Esophagus squamous epithelium (tissue), 5 donors: ENCODE measurements at places on chromosomes 13 and 19.

- no peak for DNase-seq
Measured at GRCh38 chr13:75931116-75931515, 295.0 kb downstream of the LMO7 start.

DNA sequence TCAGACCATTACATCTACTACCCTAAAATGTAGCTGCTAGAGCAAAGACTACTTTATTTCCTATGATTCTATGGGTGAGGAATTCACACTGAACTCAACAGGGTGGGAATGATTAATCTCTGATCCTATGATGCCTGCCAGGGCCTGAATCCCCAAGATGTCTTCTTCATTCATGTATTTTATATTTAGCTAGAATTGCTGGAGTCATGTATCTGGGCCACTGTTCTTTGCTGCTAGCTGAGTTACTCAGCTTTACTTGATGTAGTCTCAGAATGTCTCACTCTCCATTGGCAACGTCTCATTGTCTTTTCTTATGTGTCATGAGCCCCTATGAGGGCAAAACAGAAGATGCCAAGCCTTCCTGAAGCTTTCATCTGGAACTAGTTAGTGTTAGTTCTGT lies 21.1 kb downstream of the ZNF582 start:
- no peak for DNase-seq

- DNase-seq: no peak
Measured at GRCh38 chr13:34749046-34749445, 193.0 kb upstream of the NBEA start.

DNA sequence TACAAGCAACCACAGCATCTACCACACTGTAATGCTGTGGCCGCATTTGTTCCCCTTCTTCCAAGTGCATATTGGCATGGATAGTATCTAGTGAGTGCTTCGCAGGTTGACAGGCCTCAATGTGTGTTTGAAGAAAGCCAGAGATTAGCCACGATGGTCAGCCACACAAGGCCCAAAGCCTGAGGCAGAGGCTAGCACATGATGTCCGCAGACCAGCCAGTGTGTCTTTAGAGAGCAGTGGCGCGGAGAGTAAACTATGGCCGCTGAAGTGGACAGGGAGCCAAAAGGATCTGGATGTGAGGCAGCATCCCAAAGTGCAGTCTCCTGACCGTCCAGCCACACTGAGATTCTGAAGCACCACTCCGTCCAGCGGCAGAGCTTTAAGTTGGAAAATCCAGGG lies 36.0 kb downstream of the BRD4 start:
- no peak for DNase-seq

DNA sequence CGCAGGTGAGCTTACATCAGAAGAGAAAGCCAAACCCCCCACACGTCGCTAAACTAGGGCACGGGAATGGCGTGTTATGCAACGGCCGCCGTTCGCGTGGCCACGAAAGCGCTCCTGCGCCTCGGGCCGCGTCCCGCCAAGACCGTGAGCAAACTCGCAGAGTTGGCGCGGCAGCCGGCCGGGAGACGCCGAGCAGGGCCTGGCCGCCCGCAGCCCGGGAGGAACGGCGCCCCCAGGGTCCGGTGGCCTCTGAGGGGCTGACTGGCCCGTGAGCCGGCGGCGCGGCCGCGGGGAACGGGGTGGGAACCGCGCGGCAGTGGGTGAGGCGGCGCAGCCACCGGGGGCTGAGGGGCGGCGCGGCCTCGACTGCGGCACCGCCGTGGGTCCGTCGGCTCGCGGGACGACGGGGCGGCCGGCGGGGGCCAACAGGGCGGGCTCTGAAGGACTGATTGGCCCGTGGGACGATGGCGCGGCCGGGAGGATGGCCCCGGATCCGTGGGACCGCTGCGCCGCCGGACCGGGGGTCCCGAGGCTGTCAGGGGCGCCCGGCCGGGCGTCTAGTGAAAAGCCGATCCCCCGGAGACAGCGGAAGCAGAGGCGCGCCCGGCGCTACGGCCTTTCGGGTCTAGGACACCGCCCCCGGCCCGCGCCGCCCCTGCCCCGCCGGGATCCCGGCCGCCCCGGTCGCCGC lies 903 bp downstream of the LATS2 start:
- no peak for DNase-seq
